Vagina (tissue), 2 donors: ENCODE measurements at places on chromosomes 12 and 14. TPM values are rescaled to one million over a fixed set of nuclear protein-coding genes. Genes with fewer than 3 reads are reported as not detected.

DNA sequence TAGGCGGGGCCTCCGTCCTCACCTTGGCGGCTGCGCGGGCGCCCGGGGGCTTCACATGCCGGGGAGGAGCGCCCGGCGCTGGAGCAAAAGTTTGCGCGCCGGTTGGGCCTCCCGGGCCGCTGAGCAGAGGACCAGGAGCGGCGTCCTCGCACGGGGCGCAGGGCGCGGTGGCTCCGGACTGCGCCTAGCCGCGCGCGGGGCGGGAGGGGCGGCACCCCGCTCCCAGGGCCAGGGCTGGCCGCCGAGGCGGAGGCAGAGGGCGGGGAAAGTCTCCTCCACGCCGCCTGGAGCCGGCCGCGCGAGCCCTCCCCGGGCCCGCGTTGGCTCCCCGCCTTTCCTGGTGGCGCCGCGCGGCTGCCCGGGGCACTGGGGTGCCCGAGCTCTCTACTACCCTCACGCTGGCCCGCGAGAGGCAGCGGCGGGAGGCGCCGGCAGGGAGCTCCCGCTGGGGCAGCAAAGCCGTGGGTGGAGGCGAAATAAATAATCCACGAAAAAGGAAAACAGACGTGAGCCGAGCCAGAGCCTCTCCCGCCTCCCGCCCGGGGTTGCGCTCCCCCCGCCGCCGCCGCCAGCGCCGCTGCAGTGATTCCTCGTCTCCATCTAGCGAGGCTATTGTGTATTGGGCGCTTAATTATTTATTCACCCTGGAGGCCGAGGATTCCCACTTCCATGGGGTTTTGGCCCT is 400 bp upstream of the PRIMA1 start:
- no peak for DNase-seq

- DNase-seq, result no peak
Measured at GRCh38 chr12:63220921-63221320, 69.9 kb upstream of the AVPR1A start.

Gene SLC2A13
- total RNA-seq, result 17.4 TPM

GRCh38 chr14:103279142-103280025 is 54.7 kb upstream of the EIF5 start:
- DNase-seq, result peak; percentile 71

Gene DLK1
- total RNA-seq, result 8.6 TPM

Gene TAS2R9
- total RNA-seq, result not detected

GRCh38 chr14:63761351-63762117 is 33.7 kb upstream of the SGPP1 start:
- no peak for DNase-seq

GRCh38 chr12:122327494-122328385 is 61.4 kb upstream of the VPS33A start:
- no peak for DNase-seq

GRCh38 chr14:51719955-51720354 is 68.2 kb downstream of the FRMD6 start:
- DNase-seq, result no peak

Gene STRAP
- 31.9 TPM for total RNA-seq

DNA sequence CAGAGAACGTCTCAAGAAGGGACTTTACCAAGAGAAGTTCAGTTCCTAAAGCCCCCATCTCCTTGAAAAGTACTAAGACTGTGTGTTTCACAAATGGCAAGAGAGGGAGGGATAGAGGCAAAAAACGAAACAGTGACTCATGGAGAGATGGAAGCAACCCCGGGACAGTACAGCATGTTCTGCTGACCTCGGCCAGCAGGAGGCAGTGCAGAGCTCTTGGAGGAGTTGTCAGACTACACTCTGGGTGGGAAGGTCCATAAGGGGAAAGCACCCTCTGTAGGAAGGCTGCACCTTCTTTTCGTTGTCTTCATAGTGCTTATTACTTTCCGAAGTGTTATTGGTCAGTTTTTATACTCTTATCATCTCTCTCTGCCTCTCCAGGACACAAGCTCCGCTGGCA is 525.2 kb upstream of the CCDC196 start:
- no peak for DNase-seq

DNA sequence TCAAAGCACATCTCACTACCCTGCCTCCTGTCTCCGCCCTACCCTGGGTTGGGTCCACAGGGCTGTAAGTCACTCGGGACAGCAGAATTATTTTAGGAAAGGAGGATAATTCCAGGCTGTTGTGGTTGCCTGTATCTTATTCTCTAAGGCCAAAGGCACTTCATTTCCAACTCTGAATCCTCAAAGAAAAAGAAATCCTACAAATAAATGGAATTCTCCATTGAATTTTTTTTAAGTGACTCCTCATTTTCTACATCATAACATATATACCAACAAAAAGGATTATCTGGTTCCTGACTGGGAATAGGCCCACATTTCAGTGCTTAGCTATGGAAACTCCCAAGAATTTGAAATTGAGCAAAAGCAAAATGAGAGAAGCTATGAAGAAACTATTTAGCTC is 186.4 kb downstream of the ITPR2 start:
- no peak for DNase-seq

DNA sequence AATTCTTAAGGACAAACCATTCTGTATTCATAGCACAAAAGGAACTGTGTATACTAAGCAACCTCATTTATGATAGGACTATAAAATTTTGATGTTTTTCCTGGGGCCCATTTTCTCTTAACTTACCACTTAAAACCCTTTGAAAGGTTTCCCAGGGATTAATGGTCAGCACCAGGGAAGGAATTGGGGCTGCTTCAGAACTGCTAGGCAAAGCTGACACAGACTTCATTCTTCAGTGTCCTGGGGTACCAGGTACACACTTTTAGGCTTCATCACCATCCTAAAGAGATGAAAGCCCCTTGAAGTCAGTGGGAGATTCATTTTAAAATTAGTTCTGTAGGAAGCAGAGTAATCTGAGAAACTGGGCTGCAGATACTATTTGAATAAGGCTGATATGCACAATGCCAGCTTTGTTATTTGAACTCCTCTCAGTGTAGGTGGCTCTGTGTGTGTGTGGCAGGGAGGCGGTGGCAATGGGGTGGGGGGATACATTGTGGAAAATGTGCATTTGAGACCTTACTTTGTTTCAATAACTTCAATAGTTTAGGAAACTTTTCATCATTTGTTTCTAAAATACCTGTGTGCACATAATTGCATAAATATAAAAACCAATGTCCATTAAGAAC is 329.3 kb upstream of the DCN start:
- no peak for DNase-seq

- no peak for DNase-seq
Measured at GRCh38 chr12:62911286-62911685, 23.7 kb downstream of the PPM1H start.

Gene TOMM20L
- total RNA-seq, result not detected

DNA sequence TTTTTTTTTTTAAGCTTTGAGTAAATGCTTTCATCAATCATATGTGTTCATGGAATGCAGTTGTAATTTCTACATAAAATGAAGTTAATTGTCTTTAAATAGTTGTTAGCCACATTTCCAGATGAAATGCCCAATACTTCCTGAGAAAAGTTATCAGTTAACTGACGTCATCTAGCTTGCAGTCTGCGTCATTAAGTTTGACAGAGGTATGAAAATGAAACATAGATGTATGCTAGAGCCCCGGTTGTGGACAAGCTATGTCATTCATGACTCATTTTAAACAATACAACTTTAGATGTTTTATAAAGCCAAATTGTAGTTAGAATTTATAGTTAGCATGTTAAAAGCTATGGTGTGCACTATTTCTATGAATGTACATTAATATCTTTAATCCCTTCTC is 90.7 kb downstream of the PLEKHA5 start:
- DNase-seq, result no peak

Gene GARIN6
- not detected for total RNA-seq

Gene PRH2
- total RNA-seq, result not detected

Gene TGM1
- 269 TPM for total RNA-seq

DNA sequence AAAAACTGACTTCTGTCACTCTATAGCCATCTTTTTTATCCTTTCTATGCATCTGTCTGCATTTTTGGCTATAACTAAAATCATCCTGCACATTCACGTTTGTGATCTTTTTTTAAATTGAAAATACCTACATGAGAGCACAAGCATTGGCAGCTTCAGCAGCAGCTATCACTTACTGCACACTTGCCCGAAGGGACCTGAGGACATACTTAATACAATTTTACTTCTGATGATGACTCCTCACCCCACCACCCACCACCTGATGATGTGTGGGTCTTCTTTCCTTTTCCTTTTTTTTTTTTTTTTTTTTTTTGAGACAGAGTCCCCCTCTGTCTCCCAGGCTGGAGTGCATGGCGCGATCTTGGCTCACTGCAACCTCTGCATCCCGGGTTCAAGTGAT is 160.3 kb downstream of the PRKCH start:
- DNase-seq, result no peak

Gene CELA1
- not detected for total RNA-seq

- DNase-seq, result no peak
Measured at GRCh38 chr12:26906704-26907103, 31.1 kb downstream of the INTS13 start.

- no peak for DNase-seq
Measured at GRCh38 chr14:73422515-73422914, 35.8 kb downstream of the NUMB start.

Gene HOXC12
- not detected for total RNA-seq

- DNase-seq, result peak; percentile 74
Measured at GRCh38 chr14:95068521-95068920, 88.8 kb downstream of the DICER1 start.

Gene SH2B3
- 24.1 TPM for total RNA-seq

GRCh38 chr14:53035336-53036210 is 84.7 kb upstream of the FERMT2 start:
- no peak for DNase-seq

DNA sequence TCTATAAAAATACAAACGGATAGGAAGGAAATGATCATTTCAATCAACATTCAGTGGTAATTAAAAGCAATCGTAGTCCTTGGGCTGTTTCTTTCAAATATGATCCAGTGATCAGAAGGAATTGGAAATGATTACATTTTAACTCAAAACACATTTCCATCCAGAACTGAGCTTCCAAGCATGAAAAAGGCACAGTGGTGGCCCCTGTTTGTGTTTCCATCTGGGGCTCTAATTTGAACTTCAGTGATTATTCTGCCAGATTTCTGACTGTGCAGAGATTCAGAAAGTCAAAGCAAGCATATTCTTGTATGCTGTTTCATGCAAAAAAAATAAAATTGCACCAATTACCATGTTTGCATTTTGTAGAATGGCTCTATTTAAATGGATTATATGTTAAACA is 157.0 kb upstream of the LMNTD1 start:
- DNase-seq, result no peak
